ENCODE measurements at places on chromosomes 1 and 21.

- no peak for DNase-seq
Measured at GRCh38 chr1:94713472-94714141, 106.5 kb upstream of the SLC44A3 start.

GRCh38 chr1:30735668-30736498 lies 12.5 kb upstream of the MATN1 start:
- DNase-seq: no peak

DNA sequence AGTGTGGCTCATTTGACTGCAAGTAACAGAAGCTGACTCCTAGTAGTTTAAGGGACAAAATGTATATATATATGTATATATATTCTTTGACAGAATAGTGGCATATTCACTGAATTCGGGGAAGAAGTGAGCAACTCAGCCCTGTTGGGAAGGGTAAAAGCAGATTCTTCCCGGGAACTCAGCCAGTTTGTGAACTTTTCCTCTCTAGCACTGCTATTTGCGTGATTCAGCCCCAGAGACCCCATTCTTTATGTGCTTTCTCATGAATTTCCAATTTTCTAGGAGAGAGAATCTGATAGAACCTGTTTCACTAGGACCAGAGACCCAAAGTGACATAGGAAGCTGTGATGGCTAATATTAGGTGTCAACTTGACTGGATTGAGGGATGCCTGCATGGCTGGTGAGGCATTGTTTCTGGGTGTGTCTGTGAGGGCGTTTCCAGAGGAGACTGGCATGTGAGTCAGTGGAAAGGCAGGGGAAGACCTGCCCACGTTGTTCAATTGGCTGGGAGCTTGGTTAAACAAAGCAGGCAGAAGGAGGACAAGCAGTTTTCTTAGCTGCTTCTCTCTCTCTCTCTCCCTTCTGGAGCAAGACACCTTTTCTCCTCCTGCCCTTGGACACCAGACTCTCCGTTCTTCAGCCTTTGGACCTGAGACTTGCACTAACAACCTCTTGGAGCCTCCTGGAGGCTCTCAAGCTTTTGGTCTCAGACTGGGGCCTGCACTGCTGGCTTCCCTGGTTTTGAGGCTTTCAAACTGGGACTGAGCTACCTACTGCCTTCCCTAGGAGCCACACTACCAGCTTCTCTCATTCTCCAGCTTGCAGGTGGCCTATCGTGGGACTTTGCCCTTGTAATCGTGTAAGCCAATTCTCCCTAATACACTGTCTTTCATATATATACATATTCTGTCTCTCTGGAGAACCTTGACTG lies 93.4 kb upstream of the KCNK1 start:
- DNase-seq: no peak

DNA sequence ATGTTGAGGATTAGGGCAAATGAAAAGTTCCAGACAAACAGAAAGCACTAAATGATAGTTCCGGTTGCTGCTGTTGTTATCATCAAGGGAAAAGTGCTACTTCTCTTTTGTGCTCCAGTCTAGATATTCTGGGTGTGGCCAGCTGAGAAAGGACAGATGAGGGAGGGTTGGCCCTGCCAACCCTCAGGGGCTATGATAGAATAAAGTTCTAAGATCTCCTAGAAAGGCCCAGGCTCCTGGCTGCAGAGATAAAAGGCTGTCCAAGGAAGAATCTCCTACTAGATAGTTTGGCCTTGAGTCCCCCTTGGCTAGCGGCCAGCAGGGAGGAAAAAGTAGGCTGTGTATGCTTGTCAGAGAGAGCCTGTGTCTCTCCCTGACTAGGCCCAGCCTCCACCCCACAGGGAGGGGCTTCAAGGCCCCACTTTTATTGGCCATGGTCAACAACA lies 31.5 kb downstream of the RIMS3 start:
- no peak for DNase-seq

- DNase-seq: no peak
Measured at GRCh38 chr1:89807983-89808382, 12.8 kb upstream of the LRRC8D start.

- DNase-seq: no peak
Measured at GRCh38 chr1:221868593-221869303, 126.9 kb upstream of the DUSP10 start.

DNA sequence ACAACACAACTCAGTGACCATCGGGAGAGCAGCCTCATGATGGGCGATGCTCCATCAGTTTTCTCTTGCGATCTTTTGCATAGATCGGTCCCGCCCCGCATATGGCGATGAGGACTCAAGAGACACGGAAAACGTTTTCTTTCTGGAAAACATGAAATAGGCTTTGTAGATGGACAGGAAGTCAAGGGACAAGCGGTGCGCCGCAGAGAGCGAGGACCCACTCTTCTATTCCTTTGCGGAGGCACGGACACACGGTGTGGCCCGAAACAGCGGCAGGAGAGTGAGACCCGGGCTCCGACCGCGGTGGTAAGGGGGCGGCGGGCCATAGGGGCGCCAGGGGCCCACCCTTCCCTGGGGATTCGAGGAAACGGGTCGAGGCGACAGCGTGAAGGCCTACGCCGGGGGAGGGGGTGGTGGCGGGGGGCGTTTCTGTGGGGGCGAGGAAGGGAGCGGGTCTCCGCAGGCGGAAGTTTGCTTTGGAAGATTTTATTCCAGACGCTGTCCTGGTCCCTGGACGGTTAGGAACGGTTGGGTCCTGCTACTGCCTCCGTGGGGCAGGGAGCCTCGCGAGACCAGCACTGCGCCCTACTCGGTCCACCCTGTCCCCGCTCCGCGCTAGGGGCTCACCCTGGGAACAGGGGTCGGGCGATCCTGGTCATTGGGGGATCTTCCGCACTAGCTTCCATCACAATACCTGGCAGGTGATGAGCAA lies 796 bp upstream of the TDRKH start:
- DNase-seq: no peak

GRCh38 chr1:100627936-100628335 lies 90.0 kb downstream of the GPR88 start:
- DNase-seq: no peak

GRCh38 chr1:119387858-119388257 lies 19.3 kb downstream of the HAO2 start:
- no peak for DNase-seq

GRCh38 chr1:38815903-38816627 lies 43.5 kb downstream of the RRAGC start:
- DNase-seq: no peak

DNA sequence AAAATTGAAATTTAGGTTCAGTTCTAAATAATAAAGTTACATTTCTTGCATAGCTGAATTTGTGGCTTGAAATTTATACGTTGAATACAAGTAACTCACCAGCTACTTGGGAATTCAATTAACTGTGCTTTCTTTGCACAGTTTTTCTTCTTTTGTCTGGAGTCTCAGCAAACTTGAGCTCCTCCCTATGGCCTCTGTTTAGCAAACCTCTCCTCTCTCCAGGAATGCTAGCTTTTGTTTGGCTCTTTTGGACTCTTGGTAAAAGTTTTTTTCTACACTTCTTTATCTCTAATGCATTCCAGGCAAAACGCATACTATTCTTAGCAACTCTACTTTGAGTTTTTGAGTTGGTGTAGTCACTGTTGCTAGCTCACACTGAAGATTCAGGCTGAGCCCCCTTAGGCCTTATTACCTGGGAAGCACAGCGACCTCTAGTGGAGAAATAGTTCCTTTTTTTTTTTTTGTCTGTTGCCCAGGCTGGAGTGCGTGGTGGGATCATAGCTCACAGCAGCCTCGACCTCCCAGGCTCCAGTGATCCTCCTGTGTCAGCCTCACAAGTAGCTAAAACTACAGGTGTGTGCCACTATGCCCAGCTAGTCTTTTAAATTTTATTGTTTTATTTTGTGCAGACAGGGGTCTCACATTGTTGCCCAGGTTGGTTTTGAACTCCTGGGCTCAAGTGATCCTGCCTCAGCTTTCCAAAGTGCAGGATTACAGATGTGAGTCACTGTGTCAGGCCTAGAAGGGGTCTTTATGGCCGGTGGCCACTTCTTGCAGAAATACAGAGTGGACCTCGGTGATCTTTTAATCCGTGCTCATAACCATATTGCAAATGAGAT lies 61.7 kb downstream of the CASQ2 start:
- no peak for DNase-seq

DNA sequence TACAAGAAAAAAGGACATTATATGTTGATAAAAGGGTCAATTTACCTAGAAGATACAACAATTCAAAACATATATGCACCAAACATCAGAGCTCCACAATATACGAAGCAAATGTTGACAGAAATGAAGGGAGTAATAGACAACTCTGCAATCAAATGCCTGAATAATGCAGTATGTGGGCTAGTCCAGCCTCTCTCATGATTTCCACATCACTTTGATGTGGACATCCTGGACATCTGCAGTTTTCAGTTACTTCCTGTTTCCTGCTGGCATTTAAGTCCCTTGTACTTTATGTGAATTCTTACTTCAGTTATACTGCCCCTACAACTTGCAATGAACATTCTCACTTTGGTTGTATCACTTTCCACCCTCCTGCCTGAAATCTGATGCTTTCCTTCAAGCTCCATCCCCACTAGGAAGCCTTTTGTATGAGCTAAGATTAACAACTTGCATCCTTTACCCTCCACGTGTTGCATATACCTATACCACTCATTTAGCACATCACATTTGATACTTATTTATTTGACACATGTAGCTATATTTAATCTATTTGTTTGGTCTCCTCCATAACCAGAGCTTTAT lies 36.7 kb downstream of the DISC1 start:
- DNase-seq: no peak

DNA sequence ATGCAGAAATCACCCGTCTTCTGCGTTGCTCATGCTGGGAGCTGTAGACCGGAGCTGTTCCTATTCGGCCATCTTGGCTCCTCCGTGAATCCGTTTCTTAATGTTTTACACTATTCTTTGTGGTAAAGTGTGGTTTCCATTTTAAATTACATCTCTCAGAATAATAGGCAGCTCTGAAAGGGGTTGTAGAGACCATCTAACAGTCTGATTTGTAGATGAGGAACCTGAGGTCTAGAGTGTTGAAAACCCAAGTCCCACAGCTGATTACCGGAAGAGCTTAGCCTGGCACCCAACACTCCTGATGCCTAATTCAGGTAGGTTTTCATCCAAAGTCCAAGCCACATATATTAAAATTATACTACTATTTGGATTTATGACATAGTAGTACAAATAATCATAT lies 144.0 kb downstream of the LEPR start:
- DNase-seq: no peak

- no peak for DNase-seq
Measured at GRCh38 chr1:112790920-112791722, 76.0 kb upstream of the PPM1J start.

GRCh38 chr1:156115514-156116374 lies 1.2 kb downstream of the LMNA start:
- DNase-seq: no peak

DNA sequence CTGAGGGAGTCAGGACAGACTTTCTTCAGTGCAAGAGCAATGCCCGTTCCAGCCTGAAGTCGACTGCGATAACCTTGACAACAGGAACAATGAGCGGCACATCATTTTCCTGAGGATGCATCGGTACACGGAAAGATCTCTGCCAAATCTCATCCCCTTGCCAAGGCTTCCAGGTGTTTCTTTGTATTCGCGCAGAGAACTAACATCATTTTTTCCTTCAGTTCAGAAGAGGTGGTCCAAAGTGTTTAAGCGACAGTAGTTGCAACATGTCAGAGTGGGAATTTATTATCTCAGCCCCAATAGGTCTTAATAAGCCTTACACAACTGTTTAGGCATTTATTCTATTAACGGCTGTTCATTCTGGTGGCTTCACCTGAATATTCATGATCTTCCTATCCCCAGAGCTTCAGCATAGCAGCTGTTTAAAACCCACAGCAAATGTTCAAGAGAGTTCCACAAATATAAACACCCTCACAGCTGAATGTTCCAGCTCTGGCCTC lies 129.7 kb upstream of the NFIA start:
- no peak for DNase-seq

Data from activated CD4-positive, CD25-positive, alpha-beta regulatory T cell treated with anti-CD3 and anti-CD28 coated beads, Interleukin-2, amount 50 U/mL, for 16 hours (primary cell).